CD4-positive, CD25-positive, alpha-beta regulatory T cell (primary cell): ENCODE measurements at places on chromosomes 11 and 22.

DNA sequence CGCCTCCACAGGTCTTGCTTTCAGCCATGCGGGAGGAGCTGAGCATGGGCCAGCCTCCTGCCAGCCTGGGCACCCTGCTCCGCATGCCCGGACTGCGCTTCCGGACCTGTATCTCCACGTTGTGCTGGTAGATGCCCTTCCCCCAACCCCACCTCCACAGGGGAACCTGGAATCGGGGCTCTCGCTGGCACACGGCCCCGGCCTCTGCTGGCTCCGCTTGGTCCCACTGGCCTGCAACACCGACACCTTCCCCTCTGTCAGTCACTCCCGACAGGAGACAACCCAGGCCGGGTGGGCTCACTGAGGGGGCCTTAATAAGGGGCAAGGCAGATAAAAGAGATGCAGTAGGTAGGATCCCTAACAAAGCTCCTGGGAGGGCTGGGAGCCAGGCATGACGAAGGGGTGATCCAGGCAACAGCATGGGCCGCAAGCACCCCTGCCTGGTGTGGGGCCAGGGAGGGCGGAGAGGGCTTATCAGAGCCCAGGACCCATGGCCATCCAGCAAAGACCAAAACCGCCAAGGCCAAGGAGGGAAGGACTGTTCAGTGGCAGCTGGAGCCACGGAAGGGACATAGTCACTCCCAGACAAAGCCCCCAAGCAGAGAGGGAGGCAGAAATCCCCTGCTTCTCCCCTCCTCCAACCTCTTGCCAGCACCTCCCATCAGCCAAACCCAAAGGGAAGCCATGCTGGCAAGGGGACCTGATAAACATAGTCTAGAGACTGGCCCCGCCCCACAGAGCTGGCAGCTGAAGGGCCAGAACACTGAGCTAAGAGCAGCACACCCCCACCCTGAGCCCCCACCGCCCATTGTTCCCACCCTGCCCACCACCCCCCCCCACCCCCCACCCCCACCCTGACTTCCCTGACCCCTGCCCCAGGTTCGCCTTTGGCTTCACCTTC lies 8.0 kb downstream of the SLC22A12 start:
- no peak for DNase-seq
- H3K36me3 ChIP-seq, result no peaks in the 10 kb centered on the region
- H3K4me3 ChIP-seq, result no peak overlapping the region
- H3K4me1 ChIP-seq, result no peaks in the 10 kb centered on the region
- H3K27ac ChIP-seq, result no peak overlapping the region
- no peaks in the 10 kb centered on the region for H3K27me3 ChIP-seq

- no peaks in the 10 kb centered on the region for H3K27me3 ChIP-seq
- H3K4me3 ChIP-seq, result no peak overlapping the region
- H3K27ac ChIP-seq, result no peak overlapping the region
- no peak for DNase-seq
- no peaks in the 10 kb centered on the region for H3K4me1 ChIP-seq
Observed at GRCh38 chr11:128806506-128807261, 60.4 kb downstream of the KCNJ1 start.

DNA sequence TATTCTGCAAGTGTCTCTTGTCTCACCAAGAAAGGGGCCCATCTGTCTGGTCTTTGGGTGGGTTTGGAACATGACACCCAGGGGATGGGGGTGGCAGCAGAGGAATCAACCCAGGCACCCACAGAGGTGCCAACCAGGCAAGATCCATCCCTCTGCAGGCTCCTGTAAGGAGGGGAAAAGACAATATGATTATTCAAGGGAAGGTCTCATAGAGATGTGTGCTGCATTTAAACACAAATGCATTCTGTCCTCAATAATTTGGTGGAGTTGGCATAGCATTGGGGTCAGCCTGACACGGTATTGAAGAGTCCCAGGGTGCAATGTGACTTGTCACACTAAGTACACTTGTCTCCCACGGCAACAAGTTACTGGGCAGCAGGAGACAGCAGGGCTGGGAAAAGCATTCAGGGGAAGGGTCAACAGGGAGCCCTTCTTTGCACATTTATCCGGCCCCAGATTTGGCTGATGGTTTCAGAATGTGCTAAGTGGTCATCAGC lies 33.1 kb upstream of the SPON1 start:
- no peaks in the 10 kb centered on the region for H3K36me3 ChIP-seq
- no peak overlapping the region for H3K27ac ChIP-seq
- no peaks in the 10 kb centered on the region for H3K27me3 ChIP-seq
- no peak for DNase-seq
- H3K4me3 ChIP-seq, result no peak overlapping the region

DNA sequence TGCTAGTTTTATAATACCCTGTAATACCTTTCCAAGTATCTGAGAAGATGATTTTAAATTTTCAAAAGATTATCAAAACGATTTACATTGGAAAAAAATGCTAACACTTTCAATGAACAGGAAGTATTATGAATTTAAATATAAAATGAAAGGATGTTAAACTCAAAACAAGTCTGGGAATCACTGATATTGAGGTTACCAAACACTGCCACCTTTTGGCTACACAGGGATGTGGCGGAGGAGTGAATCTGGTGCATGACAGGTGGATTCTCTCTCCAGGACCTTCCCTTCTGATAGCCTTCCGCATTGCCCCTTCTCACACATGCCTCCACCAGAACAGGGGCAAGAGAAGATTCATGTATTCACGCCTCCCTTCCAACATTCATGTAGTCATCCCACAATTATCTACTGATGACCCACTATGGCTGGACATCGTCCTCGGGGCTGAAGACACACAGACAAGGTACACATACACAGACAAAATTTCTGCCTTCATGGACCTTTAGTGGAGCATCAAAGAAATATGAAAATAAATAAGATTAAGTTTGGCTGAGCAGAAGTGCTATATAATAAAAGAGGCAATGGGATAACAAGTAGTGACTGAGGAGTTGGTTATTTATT lies 34.7 kb downstream of the ATG16L2 start:
- no peak overlapping the region for H3K4me3 ChIP-seq
- peaks cover 13% of the 10 kb centered on the region for H3K4me1 ChIP-seq
- no peak for DNase-seq
- peaks cover 12% of the 10 kb centered on the region for H3K36me3 ChIP-seq
- H3K27ac ChIP-seq, result no peak overlapping the region
- no peaks in the 10 kb centered on the region for H3K27me3 ChIP-seq

- H3K4me1 ChIP-seq, result no peaks in the 10 kb centered on the region
- no peak overlapping the region for H3K27ac ChIP-seq
- H3K36me3 ChIP-seq, result peaks cover 4% of the 10 kb centered on the region
- no peak overlapping the region for H3K4me3 ChIP-seq
Observed at GRCh38 chr22:17754233-17754925, 19.9 kb downstream of the BID start.

DNA sequence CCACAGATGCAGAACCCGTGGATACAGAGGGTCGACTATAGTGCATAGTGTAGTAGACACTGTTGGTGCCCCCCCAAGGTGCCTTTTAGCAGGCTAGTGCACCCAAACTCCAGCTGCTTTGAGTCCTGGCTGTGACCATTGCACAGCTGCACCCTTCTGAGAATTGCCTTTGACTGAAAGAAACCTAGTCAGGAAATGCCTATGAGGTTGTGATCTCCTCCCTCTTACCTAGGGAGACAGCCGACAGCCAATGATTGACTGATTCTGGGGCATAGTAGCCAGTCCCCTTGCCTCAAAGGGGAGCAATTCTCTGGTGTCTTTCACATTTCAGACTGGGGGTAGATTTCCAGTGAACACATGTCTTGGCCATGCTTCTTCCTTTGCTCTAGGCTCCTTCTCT lies 74.2 kb downstream of the DCDC1 start:
- H3K27ac ChIP-seq, result no peak overlapping the region
- H3K4me1 ChIP-seq, result no peaks in the 10 kb centered on the region
- H3K27me3 ChIP-seq, result no peaks in the 10 kb centered on the region
- DNase-seq, result no peak

GRCh38 chr11:131154351-131154750 lies 216.1 kb upstream of the NTM start:
- no peaks in the 10 kb centered on the region for H3K27me3 ChIP-seq
- H3K36me3 ChIP-seq, result no peaks in the 10 kb centered on the region
- no peaks in the 10 kb centered on the region for H3K4me1 ChIP-seq
- H3K27ac ChIP-seq, result no peak overlapping the region
